Nephron progenitor cell (in vitro differentiated cells): ENCODE measurements at places on chromosomes 4 and X.

DNA sequence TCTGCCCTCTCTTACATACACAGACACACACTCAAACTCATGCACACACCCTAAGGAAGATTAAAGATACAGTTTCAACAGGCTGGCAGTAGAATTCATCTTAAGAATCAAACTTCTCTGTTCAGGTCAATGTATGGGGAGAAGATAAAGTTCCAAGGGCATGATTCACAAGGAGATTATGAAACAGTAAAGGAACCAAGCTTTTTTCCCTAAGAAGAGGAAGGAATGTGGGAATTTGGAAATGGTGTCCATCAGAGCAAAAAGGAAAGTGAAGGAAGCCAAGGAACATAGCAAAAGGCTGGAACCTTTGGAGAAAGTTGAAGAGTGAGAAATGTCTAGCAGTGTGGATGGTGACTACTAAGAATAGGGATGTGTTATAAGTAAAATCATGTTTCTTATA is 191.0 kb upstream of the NPY2R start:
- H3K27me3 ChIP-seq = peaks cover 6% of the 10 kb centered on the region
- no peak for DNase-seq
- H3K27ac ChIP-seq = no peak overlapping the region
- H3K4me3 ChIP-seq = no peak overlapping the region
- H3K4me1 ChIP-seq = no peaks in the 10 kb centered on the region

DNA sequence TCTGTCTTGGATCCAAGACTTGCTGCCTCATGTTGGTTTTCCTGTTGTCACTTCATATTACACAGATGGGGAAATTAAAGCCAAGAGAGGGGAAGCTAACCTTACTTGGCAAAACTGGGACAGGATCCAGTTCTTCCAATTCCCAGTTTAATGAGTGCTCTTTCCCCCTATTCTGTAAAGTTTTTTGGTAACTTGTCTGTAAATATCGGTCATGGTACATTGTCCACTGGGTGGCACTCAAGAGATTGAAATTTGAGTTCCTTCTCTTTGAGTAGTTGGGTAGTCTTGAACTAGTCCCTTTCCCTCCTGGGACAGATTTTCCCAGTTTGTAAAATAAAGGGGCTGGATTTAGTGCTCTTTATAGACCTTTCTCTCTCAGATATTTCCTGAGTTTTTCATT is 12.4 kb upstream of the EOLA2 start:
- peaks cover 8% of the 10 kb centered on the region for H3K36me3 ChIP-seq
- H3K27ac ChIP-seq = no peak overlapping the region
- H3K27me3 ChIP-seq = peaks cover 4% of the 10 kb centered on the region
- DNase-seq = no peak

DNA sequence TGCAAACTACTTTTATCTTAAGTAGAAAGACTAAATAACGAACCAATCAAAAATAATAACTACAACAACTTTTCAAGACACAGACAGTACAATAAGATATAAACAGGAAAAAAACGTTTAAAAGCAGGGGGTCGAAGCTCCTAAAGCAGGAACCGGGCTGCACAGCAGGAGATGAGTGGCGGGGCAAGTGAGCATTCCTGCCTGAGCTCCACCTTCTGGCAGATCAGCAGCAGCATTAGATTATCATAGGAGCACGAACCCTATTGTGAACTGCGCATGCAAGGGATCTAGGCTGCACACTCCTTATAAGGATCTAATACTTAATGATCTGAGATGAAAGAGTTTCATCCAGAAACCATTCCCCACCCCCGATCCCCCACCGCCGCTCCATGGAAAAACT is 146.2 kb downstream of the TEX11 start:
- no peaks in the 10 kb centered on the region for H3K36me3 ChIP-seq
- peaks cover 6% of the 10 kb centered on the region for H3K27me3 ChIP-seq
- no peak overlapping the region for H3K27ac ChIP-seq
- H3K4me1 ChIP-seq = no peaks in the 10 kb centered on the region
- H3K4me3 ChIP-seq = no peak overlapping the region

DNA sequence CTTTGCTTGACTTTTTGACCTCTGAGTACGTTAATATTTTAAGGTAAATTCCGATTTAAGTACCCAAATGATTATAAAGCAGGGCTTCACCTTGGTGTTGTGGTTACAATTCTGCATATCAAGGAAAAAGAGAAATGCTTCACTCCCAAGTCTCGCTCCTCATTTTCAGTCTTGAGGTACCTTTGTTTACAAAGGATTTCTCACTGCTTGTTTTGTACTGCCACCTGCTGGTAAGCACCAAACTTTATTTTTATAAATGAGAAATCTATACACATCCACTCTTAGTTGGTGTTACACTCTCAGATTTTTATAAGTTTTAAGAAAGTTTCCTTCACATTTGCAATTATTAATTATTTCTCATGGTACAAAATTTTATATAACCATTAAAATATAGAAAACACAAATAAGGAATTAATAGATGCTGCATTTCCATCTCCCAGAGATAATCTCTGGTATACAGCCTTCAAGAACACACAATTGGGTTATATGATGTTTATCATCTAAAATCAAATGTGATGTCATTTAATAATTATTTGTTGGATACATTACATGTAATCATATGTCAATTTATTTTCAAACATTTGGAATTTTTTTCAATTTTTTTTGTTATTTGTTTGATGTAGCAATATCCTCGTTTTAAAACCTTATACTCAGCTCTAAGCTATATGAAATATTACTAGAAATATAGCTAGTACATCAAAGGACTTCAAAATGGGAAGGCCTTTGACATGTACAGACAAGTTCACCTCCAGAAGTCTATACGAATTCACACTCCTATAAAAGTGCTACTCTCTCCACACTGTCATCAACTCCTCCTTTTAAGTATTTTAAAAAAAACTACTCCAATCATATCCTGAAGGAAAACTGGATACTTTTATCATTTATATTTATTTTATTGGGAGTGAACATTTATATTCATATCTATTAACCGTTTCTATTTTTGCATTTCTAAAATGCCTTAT is 179.9 kb downstream of the KCNIP4 start:
- no peak overlapping the region for H3K4me3 ChIP-seq
- H3K27ac ChIP-seq = no peak overlapping the region
- peak; percentile 26 for DNase-seq
- H3K4me1 ChIP-seq = peaks cover 6% of the 10 kb centered on the region
- H3K36me3 ChIP-seq = no peaks in the 10 kb centered on the region

DNA sequence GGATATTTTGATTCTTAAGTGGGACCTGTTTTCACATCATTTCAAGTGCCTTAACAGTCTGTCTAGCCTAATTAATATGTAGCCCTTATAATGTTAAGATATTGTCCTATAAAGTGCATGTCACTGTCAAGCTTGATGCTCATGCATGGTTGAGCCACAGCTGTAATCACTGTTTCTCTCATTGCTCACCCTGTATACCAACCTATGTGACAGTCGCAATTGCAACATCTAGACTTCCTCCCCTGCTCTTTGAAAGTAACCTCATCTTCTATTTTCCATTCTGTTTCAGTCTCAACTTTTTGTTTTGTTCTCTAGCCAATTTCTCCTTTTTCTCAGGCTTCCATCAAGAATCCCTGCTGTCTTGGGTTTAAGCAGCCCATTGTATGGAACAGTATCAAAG is 24.4 kb upstream of the MSL3 start:
- no peak for DNase-seq
- H3K36me3 ChIP-seq = no peaks in the 10 kb centered on the region
- peaks cover 27% of the 10 kb centered on the region for H3K27me3 ChIP-seq
- no peaks in the 10 kb centered on the region for H3K4me1 ChIP-seq

GRCh38 chr4:170827562-170828274 is 738.0 kb upstream of the AADAT start:
- no peak overlapping the region for H3K27ac ChIP-seq
- no peaks in the 10 kb centered on the region for H3K4me1 ChIP-seq
- H3K36me3 ChIP-seq = no peaks in the 10 kb centered on the region
- DNase-seq = no peak

DNA sequence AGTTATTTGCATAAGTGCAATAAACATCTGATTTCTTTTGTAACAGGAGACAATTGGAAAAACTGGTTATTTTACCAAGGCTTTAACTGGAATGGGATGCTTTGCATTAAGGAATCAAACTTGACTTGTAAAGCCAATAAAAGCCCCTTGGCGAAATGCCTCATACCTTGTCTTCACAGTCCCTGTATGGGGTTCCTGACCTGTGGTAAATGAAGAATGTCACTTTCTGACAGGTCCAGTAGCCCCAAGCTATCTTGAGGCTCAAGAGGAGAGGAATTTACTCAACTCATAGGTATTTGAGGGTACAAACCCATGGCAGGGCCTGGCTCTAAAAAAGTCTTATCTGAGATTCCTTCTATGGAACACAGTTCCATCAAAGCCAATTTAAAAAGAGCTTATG is 78.0 kb downstream of the ACOX3 start:
- peaks cover 3% of the 10 kb centered on the region for H3K27me3 ChIP-seq
- no peak for DNase-seq
- H3K27ac ChIP-seq = no peak overlapping the region
- peaks cover 15% of the 10 kb centered on the region for H3K36me3 ChIP-seq
- H3K4me1 ChIP-seq = peaks cover 15% of the 10 kb centered on the region

DNA sequence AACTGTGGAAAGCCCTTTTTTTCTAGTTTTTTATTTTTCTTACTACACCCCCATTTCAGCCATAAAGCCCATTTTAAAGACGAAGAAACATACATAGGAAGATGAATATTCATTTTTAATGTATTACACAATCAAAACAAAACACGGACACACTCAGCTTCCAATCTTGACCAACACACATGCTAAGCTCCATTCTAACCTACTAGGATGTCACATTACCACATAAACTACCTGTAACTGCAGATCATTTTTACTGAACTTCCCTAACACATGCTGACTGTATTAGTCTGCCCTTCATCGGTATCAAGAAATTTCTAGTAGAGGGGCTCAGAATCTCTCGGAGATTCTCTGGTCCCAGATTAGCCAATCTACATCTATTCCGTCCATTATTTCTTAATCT is 1.8 kb downstream of the CCNI start:
- H3K27me3 ChIP-seq = no peaks in the 10 kb centered on the region
- H3K4me1 ChIP-seq = peaks cover 42% of the 10 kb centered on the region
- no peak overlapping the region for H3K4me3 ChIP-seq
- DNase-seq = no peak

- H3K36me3 ChIP-seq = no peaks in the 10 kb centered on the region
- no peak overlapping the region for H3K27ac ChIP-seq
- H3K4me3 ChIP-seq = no peak overlapping the region
- H3K4me1 ChIP-seq = no peaks in the 10 kb centered on the region
- no peaks in the 10 kb centered on the region for H3K27me3 ChIP-seq
- DNase-seq = no peak
These were observed 256.8 kb upstream of the CXXC4 start for GRCh38 chr4:104751468-104751867.

DNA sequence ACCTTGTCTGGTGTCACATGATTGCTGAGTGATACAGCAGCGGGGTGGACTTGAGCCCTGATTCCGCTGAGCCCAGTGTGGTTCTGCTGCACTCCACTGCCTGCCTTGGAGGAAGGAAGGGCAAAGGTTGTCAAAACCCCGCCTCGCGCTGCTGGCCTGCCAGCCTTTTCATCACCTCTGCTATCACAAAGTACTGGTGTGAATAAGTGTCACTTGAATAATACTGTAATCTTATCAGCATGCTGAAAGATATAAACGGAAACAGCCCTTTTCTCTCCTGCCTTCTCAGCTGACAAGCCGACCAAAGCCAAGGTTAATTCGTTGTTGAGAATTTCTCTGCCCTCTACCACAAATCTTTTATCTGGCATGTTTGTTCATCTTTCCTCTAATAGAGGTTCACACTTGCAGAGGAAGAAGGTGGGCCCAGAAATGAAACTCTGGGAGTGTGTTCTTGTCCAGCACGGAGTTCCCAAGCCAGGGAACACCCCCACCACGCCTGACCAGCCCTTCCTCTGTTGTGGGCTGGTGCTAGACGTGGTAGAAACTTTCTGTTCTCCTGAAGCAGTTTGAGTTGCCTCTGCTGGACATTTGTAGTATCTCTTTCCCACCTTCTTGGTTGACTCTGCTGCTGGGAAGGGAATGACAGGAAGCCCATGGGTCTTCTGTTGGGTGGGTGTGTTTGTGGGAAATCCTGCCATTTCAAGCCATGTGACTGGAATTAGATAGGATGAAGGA is 21.5 kb downstream of the FHDC1 start:
- peak; percentile 16 for DNase-seq
- H3K27me3 ChIP-seq = no peaks in the 10 kb centered on the region
- peaks cover 14% of the 10 kb centered on the region for H3K36me3 ChIP-seq
- no peak overlapping the region for H3K4me3 ChIP-seq
- no peak overlapping the region for H3K27ac ChIP-seq

DNA sequence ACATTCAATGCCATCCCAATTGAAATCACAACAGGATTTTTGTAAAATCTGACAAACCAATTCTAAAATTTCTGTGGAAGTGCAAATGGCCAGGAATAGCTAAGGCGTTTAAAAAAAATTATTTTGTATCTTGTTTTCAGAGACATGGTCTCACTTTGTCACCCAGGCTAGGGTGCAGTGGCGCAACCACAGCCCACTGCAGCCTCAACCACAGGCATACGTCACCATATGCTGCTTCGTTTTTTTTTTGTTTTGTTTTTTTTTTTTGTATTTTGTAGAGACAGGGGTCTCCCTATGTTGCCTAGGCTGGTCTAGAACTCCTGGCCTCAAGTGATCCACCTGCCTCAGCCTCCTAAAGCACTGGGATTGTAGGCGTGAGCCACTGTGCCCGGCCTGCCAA is 24.5 kb downstream of the ZNF41 start:
- H3K27me3 ChIP-seq = peaks cover 3% of the 10 kb centered on the region
- no peak overlapping the region for H3K4me3 ChIP-seq
- no peaks in the 10 kb centered on the region for H3K4me1 ChIP-seq
- peaks cover 58% of the 10 kb centered on the region for H3K36me3 ChIP-seq

GRCh38 chrX:155899366-155899765 is 18.2 kb downstream of the VAMP7 start:
- no peaks in the 10 kb centered on the region for H3K27me3 ChIP-seq
- H3K4me3 ChIP-seq = no peak overlapping the region
- H3K27ac ChIP-seq = no peak overlapping the region
- peaks cover 84% of the 10 kb centered on the region for H3K36me3 ChIP-seq
- no peaks in the 10 kb centered on the region for H3K4me1 ChIP-seq

GRCh38 chr4:123536225-123536624 is 139.6 kb downstream of the SPRY1 start:
- peaks cover 9% of the 10 kb centered on the region for H3K4me1 ChIP-seq
- no peak overlapping the region for H3K4me3 ChIP-seq
- DNase-seq = no peak

- H3K4me1 ChIP-seq = peaks cover 9% of the 10 kb centered on the region
- DNase-seq = no peak
- H3K27me3 ChIP-seq = no peaks in the 10 kb centered on the region
These were observed 48.1 kb downstream of the LUZP4 start for GRCh38 chrX:115337491-115338144.
